ENCODE measurements at places on chromosomes 11 and 22.

DNA sequence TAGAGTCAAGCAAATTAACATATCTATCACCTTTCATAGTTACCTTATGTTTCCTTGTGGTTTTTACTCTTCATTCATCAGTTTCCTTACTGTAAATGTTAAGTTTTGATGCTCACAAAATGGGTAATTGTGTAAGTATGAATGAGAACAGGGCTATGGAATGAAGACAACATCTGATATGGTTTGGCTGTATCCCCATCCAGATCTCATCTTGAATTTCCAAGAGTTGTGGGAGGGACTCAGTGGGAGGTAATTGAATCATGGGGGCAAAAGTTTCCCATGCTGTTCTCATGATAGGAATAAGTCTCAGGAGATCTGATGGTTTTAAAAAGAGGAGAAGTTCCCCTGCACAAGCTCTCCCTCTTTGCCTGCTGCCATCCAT, 107.6 kb downstream of the CCDC34 start:
- DNase-seq: no peak

DNA sequence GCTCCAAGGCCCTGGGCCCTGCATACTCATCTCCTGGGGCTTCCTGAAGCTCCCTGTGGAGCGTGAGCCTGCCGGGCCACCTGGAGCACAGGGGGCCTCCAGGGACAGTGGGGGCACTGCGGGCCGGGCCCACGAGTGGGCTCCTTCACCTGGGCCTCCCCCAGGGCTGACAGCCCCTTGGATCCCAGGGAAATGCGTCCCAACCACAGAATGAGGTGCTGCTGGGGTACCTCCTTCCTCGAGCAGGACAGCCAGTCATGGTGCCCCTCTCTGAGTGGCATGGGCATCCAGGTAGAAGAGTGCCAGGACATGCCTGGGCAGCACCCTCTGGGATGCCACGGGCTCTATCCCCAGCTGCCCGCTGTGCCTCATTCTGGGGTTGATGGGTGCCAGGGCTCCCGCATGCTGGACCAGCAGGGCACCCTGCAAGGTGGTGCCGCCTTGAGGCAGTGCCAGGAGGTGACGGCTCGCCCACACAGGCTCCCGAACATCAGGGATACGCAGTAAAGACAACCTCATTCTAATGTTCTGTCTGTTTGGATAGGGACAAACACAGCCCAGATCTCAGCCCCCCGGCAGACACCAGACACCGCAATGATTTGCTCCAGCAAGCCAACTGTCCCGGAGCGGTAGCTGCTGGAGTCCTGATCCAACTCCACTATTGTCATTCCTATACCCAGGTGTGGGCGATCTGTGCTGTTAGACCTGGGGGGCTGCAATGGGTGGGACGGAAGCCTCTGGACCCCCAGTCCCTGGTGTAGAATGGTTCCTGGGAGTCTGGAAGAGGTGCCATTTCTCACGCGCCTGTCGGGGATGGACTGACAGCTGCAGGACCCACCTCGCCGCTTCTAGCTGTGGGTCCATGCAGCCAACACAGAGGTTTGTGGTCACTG, 25.8 kb downstream of the KRTAP5-5 start:
- DNase-seq: no peak

DNA sequence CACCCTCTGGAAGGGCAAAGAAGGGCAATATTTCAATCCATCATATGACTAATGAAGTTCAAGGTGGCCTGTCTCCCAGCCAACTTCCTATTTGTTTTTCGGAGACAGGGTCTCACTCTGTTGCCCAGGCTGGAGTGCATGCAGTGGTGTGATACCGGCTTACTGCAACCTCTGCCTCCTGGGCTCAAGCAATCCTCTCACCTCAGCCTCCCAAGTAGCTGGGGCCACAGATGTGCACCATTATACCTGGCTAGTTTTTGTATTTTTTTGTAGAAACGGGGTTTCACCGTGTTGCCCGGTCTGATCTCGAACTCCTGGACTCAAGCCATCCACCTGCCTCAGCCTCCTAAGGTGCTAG, 13.4 kb downstream of the ABTB2 start:
- no peak for DNase-seq

DNA sequence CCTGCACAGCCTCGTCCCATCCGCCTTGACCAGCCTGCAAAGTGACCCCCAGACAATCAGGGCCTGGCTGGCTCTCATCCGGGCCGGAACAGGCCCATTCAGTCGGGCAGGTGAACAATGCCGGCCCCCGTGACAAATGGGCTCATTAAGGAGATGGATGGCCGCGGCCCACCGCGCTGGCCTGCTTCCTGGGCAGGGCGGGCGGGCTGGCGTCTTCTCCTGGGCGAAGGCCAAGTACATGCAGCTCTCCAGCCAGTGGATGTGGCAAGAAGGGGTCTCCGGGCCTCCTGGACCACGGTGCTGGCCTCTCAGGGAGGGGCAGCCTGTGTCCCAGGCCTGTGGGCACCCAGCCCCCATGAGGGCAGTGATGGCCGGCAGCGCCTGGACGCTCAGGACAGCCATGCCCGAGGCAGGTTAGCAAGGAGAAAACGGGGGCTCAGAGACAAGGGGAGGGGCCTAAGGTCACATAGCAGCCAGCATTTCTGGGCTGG, 1022.8 kb downstream of the BRD1 start:
- DNase-seq: no peak

- DNase-seq: peak; percentile 37
These were observed 3.4 kb downstream of the CD82 start for GRCh38 chr11:44568658-44569473.

- DNase-seq: no peak
These were observed 163.1 kb downstream of the MAML2 start for GRCh38 chr11:96179905-96180304.

DNA sequence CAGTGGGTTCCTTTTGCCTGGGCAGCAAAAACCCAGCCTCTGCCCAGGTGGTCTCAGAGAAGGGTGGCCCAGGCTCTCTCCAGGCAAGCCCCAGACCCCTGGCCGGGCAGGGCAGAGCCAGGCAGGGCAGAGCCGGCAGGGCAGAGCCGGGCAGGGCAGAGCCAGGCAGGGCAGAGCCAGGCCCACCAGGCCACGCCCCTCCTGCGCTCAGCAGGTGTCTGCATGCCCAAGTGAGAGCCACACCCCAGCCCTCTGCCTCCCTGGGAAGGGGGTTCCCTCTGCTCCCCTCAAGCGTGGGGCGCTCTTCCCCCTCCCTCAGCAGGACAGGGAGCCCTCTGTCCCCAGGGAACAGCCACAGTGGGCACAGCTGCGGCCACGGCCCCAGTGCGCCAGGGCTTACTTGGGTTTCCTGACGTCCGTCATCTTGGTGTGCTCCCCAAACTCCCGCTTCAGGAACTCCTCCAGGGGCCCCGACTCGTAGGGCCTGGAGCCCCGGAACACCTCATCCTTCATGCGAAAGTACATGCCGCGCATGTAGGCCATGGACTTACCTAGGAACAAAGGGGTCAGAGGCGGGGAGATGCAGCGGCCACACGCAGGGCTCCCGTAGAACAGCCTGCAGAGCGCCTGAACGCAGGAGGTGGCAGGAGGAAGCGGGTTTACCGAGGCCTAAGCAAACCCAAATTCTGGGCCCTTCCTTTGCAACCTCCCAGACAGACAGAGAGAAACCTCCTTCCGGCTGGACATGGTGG, 10.1 kb upstream of the BAIAP2L2 start:
- no peak for DNase-seq

GRCh38 chr11:130031945-130032344, 29.3 kb upstream of the PRDM10 start:
- DNase-seq: no peak

DNA sequence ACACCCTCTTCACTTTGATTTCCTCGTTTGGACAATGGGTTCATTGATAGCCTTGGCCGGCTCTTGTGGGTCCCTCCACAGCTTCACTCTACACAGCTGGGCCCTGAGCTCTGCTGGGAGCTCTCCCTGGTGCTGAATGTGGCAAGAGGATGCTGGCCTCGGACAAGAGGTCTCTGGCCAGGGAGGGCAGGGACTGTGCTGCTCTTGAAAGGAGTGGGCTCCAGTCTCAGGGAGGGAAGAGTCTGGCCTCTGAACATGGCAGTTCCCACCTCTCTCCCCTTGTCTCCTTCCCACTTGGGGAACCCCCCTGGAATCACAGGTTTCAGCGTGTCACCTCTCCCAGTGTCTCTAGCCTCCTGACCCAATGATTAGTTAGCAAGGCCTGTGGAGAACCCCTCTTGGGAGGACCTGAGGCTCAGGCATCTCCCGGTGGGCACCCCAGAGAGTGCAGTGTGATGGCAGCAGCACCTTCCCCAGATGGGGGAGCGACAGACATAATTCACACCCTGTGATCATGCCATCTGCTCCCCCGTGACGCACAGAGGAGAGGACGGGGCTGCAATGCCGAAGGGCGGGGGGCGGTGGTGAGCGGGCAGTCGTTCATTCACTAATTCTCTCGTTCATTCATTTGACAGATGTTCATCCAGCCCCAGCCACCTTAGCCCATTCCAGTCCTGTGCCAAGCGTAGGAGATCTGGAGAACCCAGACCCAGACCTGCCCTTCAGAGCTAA, 2.8 kb upstream of the CABP7 start:
- DNase-seq: no peak

DNA sequence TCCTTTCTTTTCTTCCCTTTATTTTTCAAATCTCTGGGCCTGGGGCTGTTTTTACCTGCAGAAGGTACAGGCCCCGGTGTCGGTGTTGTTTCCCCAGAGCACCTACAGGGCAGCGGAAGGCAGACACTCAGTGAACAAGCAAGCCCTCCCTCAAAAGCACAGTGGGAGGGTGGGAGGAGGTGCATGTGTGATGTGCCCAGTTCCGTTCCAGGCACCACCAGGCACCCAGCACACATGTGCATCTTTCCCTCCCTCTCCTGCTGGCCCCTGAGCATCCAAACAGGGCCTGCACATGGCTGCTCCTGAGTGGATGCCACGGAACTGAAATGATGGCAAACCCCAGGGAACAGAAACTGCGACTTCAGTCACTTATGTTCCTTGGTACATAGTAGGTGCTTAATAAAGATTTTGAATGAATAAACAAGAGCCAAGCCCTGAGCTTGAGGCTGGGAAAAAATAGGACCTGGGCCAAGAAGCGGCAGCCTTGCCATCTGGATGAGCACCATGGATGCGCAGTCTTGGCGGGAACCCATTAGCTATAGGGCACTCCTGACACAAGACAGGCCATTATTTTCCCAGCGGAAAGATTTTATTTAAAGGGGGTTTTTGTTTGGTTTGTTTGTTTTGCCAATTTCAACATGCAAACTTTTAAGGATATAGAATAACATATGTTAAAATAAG, 47.8 kb downstream of the ARRB1 start:
- DNase-seq: no peak

DNA sequence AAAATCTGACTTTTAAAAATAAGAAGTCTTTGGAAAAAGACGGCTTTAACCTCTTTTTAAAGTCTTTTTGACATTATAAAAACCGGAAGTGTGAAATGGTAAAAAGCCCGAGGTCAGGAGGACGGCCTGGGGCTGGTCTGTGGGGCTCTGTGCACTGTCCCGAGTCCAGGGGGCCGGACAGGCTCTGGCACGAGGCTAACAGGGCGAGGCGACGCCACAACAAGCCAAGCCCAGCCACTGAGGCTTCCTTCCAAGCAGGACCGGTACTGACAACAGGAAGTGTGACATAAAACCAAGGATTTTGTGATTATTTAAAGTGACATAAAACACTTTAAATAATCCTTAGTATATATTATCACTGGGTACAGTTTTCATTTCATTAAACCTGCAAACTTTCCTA, 39.2 kb downstream of the BRD1 start:
- no peak for DNase-seq

GRCh38 chr11:130115218-130115617, 44.4 kb upstream of the ST14 start:
- no peak for DNase-seq

DNA sequence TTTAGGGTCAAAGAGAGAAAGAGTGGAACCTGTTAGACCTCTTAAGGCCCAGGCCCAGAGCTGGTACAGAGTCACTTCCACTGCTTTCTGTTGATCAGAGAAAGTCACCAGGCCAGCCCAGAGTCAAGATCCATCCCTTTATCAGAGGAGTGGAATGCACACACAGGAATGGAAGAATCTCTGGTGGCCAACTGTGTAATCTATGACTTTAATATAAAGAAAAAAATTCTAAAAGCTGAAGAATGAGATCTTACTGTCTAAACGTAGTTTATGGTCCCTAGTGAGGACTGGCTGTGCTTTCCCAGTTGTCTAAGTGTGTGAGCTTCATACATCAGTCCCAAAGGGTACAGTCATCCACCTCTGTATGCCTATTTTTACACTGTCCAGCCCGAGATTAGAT, 51.0 kb downstream of the PPFIBP2 start:
- no peak for DNase-seq

DNA sequence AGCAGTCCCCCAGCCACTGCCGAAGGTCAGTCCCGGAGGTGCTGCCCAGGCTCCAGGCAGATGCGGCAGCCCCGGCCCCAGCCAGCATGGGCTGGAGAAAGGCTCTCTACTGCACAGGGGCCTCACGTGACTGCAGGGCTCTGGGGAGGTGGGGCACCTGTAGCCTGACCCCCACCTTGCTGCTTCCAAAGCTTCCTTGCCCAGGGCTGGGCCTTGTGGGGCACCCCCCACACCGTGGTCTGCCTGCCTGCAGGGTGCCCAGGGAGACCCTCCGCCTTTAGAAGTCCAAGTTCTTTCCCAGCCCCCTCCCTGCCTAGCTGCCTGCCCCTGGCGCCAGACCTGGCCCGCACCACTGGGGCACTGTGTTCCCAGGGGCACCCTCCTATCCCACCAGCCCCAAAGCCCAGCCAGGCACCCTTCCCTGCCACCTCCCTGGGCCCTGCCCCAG, 28.4 kb upstream of the TXNRD2 start:
- no peak for DNase-seq

DNA sequence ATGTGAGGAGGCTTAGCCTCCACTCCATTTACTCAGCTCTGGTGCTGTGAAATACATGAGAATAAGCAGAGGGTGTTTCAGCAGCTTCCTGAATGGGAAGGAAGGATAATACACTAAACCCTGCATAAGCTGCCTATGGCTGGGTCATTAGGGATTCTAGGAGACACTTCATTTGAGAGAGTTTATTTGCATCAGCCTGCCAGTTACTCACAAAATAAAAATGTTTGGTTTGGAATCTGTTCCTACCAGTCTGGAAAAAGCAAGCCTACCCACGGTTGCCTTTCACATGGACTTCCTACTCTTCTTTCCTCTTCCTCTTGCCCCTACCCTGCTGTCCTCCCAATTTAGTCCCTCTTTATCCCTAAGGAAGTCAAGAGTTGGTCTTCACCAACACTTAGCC, 20.5 kb downstream of the SLC1A2 start:
- no peak for DNase-seq

DNA sequence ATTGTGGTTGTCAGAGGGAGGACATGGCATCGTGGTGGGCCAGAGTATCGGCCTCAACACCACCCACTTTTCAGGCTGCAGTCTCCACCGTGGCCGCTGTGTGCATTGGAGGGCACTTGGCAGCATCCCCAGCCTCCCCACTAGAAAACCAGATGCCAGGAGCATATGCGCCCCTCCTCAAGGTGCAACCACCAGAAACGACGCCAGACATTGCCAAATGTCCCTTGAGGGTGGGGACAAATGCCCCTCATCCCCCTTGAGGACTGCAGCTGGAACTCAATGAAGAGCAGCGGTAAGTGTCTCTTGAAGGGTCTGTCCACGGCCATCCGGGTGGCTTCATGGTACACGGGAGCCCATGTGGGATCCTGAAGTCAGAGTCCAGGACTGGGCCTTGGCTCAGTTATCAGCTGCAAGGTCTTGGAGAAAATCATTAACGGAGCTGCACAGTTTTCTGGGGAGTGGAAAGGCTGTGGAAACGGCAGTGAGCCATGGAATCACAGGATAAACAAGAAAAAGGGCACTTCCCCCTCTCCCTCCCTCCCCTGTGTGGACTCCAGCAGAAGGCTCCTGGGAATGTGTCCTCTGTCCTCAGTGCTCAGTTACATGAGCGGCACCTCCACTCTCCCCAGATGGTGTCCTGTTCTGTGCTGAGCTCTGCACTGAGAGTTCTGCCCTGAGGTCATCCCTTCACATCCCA, 324.4 kb upstream of the B3GAT1 start:
- no peak for DNase-seq
